ENCODE measurements at places on chromosomes 11 and 22.

GRCh38 chr22:32261306-32261705 lies 6.2 kb upstream of the SLC5A4 start:
- DNase-seq, result no peak

DNA sequence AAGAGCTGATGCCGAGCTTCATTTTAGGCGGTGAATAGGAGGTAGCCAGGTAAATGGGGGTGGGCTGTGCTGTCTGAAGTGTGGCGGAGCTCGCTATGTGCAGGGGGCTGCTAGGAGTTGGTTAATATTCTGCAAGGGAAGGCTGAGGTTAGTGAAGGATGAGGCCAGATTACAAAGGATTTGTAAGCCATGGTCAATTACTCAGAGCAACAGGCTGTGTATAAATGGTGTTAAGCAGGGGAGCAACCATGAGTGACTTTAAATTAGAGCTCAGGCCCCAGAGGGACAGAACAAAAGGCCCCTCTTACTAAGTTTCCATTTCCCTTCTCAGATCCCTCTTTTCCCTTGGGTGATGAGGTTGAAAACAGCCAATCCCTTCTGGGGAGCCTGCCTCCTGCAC lies 7.3 kb upstream of the MCAM start:
- DNase-seq, result no peak

DNA sequence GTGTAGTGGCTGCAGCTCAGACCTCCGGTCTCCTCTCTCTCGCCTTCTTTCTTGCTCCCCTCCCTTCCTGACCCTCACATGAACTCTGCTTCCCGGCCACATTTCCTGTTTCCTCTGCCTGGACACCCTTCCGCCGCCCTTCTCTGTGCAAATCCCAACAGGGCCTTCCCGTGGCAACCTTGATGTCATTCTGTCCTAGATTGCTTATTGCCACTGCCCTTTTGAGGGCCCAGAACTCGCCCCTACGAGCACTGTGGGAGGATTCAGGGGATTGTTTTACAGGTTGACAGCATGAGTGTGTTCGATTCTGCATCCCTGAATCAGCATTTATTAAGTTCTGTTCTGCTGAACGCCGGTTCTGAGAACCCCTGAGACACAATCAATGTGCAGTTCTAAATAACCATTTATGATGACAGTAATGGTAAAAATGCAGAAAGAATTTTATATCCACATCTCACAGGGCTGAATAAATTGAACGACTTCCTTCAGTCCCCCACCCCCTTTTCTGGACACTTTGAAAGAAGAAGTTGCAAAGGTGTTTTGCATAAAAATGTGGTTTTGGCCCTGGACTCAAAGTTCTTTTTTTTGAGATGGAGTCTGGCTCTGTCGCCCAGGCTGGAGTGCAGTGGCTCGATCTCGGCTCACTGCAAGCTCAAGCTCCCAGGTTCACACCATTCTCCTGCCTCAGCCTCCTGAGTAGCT lies 6.4 kb downstream of the BATF2 start:
- DNase-seq, result no peak

GRCh38 chr11:126476266-126476924 lies 120.9 kb downstream of the ST3GAL4 start:
- DNase-seq, result no peak

GRCh38 chr11:122668562-122669090 lies 13.1 kb downstream of the UBASH3B start:
- no peak for DNase-seq

- peak; percentile 33 for DNase-seq
These were observed 39.7 kb upstream of the MMP12 start for GRCh38 chr11:102914238-102915043.

DNA sequence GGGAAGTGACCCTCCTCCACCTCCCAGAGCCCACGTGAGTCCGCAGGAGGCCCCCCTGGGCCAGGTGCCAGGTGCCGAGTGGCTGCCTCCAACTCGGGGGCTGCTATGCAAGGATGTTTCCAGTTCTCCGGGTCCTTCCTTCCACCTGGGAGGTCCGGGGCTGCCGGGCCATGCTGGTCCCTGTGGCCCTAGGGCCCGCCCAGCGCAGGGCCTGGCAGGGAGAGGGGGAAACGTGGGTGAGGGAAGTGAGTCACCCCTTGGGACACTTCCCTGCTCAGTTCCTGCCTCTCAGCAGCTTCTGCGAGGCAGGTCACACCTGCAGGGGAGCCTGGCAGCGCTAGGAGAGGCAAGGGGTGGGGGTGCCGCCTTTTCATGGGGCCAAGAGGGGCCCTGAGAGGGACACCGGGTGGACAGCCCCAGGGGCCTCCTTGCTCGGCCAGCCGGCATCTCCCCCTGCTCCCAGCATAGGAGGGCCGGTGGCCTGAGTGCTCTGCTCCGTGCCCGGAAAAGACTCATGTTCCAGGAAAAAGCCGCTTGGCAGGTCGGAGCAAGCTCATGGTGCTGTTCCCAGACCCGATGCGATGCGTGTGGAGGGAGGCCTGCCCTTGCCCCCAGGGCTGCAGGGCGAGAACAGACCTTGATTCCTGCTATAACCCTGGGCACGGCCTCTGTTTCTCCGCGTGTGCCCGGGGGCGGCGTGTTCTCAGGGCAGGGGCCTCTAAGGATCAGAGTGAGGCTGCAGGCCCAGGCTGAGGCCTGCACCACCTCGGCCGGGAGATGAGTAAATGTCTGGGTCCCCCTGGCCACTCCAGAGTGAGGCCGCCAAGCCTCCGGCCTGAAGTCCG lies 30.3 kb upstream of the WNT7B start:
- no peak for DNase-seq

GRCh38 chr22:20126284-20127029 lies 5.1 kb upstream of the ZDHHC8 start:
- no peak for DNase-seq

GRCh38 chr11:109026891-109027489 lies 362.1 kb downstream of the DDX10 start:
- no peak for DNase-seq

DNA sequence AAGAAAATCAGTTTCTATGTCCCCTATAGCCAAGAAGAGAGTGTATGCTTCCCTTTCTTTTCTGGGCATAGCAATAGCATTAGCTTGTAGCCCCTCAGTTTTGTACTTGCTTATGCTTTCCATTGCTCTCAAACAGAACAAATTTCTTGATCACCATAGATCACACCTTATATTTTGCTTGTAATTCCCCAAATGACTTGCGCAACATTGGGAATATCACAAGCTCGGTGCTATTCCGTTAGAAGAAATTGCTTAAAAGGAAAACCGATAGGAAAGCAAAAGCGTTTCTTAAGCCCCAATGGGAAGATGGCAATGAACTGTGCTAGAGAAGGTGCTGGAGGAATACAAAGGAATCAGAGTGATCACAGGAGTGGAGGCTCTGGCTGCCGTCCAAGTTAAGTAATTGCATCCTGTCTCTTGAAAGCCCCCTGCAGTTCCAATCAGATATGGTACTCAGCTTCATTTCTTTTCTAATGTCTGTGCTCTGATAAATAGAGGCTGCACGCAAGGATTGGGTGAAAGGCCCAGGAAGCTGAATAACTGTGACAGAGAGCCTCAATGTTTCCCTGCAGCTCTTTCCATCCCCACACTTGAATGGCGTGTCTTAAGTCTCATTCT lies 182.1 kb upstream of the KIRREL3 start:
- DNase-seq, result no peak

DNA sequence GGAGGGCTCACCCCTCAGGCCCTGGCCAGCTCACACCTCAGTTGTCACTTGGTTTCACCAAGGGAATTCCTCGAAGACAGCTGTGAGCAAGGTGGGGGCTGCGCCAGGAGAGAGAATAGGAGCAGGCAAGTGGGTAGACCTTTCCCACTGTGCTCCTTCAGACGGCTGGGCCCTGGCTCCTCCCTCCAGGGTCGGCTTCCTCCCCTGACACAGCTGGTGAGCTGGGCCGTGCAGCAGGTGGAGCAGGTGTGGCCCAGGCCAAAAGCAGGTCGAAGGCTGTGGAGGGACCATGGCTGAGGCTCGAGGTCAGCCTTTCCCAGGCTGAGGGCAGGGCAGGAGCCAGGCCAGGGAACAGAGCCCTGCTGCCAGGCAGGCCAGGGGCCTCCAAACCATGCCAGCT lies 12.5 kb upstream of the MYRF start:
- no peak for DNase-seq

DNA sequence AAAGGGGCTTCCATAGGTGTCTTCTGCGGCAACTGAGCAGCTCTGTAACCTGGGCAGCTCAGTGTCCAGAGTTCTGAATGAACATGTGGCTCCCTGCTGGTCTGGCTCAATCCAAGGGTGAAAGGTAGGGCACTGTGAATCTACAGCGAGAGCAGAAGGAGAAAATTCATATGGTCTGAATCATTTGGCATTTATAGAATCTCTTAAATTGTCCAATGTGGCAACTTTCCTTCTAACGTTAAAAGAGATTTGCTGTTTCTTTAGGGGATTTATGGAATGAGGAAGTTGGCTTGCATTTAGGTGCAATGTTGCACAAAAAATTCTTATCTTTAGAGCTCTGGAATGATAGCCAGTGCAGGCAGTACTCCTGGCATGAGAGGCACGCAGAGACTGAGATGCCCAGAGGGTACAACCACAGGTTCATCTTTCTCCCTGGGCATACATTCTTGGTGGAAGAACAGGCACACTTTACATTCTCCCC lies 17.0 kb downstream of the ATXN10 start:
- no peak for DNase-seq

DNA sequence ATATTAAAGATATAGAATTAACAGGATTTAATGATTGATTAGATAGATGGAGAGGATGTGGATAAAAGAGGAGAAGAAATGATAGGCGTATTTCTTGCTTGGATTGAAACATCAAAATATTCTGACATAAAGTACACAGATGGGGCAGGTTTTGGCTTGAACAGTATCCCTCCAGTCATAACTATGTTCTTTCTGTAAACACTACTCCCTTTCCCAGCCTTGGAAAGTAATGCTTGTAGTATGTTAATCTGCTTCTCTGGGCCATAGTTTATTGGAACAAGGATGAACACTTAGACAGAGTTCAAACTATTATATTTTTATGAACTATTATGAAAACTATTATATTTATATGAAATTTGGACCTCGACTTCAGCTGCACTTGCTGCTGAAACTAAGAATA lies 419.2 kb downstream of the AASDHPPT start:
- DNase-seq, result no peak

DNA sequence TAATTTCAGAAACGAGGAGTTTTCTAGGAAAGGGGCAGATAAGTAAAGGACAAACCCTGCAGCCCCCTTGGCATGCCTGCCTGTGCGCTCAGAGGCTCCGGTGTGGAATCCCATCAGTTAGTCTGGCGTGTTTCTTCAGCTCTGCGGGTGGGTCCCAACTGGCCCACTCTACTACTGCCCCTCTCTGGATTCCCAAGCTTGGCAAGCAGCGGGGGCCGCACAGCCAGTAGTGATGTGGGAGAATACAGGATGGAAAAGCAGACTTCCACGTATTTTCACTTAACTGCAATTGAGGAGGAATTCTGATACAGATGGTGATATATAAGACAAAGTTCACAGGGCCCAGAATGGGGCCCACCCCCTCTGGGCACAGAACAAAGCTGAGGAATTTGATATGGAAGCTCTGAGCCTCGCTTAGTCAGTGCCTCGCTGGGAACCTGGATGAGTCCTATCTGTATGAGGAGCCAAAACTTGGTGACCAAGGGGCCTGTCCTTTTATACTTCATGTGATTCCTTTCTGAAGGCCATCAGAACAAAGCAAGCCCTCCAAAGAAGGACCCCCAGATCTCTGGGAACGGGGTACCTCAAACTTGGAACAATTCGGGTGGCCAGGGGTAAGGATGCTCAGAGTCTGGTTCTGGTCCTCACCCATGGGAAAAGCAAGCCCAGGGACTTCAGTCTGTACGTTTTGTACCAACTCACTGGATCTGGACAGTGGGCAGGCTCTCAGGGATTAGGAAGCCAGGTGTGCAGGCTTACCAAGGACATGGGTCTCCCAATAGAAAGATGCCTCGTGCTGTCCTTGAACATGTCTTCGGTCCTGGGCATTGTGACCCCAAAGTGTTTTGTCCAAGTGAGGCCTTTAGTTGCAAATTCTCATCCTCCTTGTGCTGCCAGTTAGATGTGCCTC lies 26.0 kb downstream of the RELT start:
- DNase-seq, result no peak

DNA sequence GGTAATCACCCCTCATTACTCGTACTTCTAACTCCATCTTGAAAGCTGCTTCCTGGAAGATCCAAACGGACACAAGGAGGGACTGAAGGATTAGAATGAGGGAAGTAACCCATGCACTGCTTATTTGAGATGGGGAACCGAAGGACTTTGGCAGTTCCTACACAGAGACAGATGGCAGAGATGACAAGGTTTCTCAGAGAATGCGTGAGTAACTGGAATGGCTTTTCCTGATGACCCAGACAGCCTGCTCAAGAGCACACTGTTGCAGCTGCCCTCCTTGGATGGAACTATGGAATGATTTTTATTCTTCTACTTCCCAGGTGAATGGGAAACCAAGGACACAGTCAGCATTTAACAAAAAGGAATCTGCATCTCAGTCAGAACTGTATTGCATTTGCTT lies 7.3 kb downstream of the KCNJ11 start:
- DNase-seq, result no peak

DNA sequence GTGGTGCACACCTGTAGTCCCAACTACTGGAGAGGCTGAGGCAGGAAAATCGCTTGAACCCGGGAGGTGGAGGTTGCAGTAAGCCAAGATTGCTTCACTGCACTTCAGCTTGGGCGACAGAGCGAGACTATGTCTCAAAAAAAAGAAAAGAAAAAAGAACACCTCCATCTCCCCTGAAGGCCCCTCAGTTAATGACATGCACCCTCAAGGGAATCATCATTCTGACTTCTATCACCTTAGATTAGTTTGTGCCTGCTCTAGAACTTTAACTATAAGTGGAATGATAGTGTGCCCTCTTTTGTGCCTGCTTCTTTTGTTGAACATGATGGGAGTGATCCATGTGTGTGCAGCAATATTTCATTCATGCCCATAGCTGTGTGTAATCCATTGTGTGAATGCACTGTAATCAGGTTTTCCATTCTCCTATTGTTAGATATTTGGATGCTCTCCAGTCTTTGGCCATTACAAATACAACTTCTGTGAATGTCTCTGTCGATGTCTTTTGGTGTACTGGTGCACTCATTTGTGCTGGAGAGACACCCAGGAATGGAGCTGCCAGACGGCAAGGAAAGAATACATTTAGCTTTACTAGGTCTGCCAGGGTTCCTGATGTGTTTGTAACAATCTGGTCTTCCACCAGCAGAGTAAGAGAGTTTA lies 883 bp upstream of the VPREB3 start:
- DNase-seq, result peak; percentile 70

DNA sequence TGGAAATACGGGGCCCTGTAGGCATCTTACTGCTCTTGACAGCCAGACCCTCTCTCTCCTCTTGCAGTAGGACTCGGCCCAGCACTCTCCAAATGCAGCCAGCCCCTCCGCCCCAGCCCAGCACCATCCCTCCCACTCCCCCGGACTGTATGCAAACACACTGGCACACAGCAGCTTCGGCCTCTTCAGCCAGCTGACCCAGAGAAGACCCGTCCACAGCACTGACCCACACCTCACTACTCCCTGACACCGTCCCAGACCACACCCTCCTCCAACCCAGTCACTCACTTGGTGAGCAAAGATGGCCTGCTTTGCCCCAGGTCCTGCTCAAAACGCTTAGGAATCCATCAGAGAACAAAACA lies 164.6 kb downstream of the IGLL1 start:
- DNase-seq, result no peak

GRCh38 chr11:93481696-93482095 lies 61.5 kb downstream of the SMCO4 start:
- no peak for DNase-seq

All from putamen (tissue), 1 donor.